ENCODE measurements at places on chromosomes 6 and 20. TPM values are rescaled to one million over a fixed set of nuclear protein-coding genes. Genes with fewer than 3 reads are reported as not detected.

MGME1 gene
- polyA plus RNA-seq, result 31.6 TPM

GRCh38 chr6:113558966-113559365 is 298.2 kb upstream of the MARCKS start:
- DNase-seq, result no peak

DNA sequence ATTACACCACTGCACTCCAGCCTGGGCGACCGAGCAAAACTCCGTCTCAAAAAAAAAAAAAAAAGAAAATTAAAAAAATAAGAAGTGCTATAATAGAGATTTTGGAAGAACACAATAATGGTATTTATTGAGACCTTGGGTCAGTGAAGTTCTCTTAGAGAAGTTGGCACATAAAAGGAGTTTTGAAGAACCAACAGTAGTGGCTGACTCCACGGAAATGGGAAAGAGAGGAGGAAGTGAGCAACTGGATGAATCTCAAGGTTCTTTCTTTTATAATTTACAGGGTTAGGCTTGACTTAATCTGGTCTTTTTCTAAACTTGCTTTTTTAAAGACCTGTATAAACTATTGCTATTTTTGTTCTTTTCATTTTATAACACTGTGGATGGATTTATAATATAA is 52.8 kb downstream of the TOMM6 start:
- no peak for DNase-seq

GRCh38 chr6:166745801-166746668 is 119.0 kb upstream of the RPS6KA2 start:
- no peak for DNase-seq

DNA sequence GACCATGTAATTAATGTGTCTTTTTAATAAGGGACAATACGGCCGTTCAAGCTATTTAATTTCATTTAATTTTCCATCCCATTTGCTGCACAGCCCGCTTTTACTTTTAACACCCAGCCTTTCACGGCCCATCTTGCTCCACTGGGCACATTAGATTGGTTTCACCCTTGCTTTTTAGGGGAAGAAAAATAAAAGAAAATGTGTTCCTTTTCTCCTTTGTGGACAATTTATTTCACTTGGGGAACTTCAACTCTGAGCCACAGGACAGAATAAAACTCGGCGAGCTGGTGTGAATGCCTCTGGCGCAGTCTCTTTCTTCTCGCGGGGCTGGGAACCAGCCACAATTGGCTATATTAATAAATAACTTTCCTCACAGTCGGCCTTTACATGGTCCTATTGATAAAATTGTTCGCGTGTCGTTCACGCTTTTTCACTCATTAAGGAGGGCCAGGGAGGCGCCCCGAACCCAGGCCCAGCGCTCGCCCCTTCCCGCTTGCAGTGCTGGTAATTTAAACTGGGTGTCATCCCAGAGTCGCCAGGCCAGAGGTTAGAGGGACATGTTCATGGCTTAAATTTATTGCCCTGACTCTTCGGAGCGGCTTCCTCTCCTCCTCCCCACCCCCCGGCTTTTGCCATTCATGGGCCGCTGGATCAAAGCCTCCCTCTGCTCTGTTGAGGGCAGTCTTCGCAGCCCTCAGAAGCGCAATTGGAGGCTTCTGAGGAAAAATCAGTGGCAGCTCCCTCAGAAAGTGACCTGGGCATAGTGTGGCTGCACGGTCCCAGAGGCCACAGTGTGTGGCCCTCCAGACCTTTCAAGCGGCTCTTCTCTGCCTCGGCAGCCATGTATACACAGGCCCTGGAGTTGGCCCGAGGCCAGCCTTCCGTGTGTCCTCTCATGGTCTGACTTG is 2.2 kb upstream of the PRDM13 start:
- DNase-seq, result no peak

DNA sequence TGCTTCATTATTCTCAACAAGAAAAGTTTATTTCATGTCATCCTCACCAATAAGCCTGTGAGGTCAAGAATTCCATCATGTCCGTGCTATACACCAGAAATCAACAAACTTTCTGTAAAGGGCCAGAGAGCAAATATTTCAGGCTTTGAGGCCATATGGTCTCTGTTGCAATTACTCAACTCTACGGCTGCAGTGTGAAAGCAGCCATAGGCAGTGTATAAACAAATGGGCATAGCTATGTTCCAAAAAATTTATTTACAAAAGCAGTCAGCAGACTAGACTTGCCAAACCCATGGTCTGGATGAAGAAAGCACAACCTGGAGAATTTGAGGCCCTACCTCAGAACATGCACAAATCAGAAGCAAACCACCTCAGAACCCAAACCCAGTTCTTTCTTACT is 118.5 kb downstream of the PCSK2 start:
- DNase-seq, result no peak

DNA sequence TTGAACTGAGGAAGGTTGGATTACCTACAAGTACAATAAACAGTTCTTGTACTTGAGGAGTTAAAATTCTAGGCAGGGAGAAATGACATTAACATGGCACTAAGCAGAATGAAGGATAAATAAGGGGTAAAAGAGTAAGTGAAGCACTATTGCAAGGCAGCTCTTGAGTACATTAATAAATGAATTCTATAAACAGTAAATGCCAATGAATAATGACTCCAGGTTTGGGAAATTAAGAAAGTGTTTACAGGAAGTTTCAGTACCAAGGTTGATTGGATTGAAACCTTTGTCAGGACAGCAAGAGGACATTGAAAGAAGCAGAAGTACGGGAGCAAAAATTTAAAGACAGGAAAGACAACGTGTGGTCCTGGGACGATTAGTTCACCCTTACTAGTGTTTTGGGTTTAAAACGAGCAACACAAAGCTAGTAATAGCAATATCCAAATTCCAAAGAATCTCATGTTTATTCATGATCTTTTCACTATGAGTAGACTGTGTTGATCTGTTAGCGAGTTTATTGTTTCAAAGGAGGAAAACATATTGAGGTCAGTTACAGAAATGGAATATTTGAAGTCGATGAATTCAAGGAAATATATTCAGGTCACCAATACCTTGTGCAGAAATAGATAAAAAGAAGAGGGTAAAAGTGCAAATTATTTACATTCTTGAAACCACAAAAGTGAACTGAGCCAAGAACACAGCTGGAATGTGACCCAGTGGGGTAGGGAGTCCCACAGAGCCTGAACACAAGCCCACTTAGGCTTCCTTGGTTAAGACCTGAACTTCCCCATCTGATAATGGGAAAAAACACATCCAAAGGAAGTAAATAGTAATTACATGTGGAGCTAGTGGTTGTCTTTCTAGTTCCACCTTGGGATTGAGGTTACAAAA is 80.8 kb downstream of the MKKS start:
- DNase-seq, result no peak

GRCh38 chr6:46136831-46137230 is 7.0 kb downstream of the ENPP4 start:
- DNase-seq, result no peak
